Activated naive CD4-positive, alpha-beta T cell treated with anti-CD3 and anti-CD28 coated beads, Interleukin-2, amount 50 U/mL, for 72 hours (primary cell): ENCODE measurements at places on chromosomes 11 and 22. TPM values are rescaled to one million over a fixed set of nuclear protein-coding genes. Genes with fewer than 3 reads are reported as not detected.
A peak's percentile ranks its signal among the peaks of the same experiment; 100 is the strongest.

The OR52N1 gene
- 0.58 TPM for total RNA-seq

The CTSW gene
- 2.2 TPM for total RNA-seq

The GAL3ST1 gene
- total RNA-seq: 0.70 TPM

The CHRNA10 gene
- total RNA-seq: 0.57 TPM

The DEPDC7 gene
- total RNA-seq: 5.5 TPM

The TRIM51 gene
- total RNA-seq: not detected

The E2F8 gene
- 24.8 TPM for total RNA-seq

The ELMOD1 gene
- not detected for total RNA-seq

The OR5B21 gene
- 0.66 TPM for total RNA-seq

GRCh38 chr11:68840661-68841653, 759 bp downstream of the CPT1A start:
- peak; percentile 45 for DNase-seq

DNA sequence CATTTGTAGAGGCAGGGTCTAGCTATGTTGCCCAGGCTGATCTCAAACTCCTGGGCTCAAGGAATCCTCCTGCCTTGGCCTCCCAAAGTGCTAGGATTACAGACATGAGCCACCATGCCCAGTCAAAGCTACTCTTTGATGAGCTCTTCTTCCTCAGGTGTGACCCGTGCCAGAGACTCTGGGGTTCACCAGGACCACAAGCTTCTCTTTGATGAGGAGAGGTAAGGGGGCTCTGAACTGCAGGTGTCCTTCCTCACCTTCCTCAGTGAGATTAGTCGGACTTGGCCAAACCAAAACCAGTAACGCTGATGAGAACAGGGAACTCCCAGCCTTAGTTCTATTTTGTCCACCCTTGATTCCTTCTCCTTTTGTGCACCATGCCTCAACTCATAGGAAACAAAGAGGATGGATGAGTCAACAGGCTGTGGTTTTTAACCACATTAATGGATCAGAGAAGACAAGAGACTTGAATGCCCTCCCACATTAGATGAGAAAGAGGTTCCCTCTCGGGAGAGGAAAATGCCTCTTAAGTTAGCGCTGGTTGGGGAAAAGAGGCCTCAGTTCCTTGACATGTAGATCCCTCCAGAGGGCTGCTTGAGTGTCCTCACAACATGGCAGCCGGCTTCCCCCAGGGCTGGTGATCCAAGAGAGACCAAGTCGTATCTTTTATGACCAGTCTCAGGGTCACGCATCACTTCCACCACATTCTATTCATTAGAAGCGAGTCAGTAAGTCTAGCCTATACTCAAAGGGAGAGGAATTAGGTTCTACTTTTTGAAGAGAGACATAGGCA, 25.7 kb upstream of the CTR9 start:
- DNase-seq: peak; percentile 62

DNA sequence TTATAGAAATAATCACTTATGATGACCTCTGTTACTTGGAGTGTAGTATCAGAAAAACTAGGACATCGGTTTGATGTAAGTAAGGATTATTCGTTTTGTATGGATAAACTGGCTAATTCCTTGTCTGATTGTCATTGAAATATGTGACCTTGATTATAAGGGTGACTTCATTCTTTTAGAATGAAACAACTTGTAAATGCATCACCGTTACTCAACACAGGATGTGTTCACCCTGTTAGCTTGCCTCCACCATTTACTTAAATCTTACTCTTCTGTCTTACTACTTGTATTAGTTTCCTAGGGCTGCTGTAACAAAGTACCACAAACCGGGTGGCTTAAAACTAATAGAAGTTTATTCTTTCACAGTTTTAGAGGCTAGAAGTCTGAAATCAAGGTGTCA, 7.9 kb downstream of the SFI1 start:
- DNase-seq: no peak

GRCh38 chr11:24900960-24901549, 404.2 kb downstream of the LUZP2 start:
- no peak for DNase-seq

- no peak for DNase-seq
These were observed 9.4 kb upstream of the EI24 start for GRCh38 chr11:125559888-125560287.

DNA sequence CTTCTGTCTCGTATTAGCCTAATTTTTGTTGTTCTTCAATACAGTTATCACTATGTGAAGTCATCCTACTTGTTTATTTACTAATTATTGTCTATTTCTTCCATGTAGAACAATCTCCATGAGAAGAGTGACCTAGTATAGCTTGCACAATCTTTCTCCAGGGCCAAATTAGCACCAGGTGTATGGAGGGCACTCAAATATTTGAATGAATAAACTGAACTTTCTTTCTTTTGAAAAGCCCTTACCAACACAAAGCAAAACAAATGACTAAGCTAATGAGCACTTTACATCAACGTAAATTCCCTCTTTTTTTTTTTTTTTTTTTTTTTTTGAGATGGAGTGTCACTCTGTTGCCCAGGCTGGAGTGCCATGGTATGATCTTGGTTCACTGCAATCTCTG, 34.2 kb downstream of the ABTB2 start:
- DNase-seq: no peak

DNA sequence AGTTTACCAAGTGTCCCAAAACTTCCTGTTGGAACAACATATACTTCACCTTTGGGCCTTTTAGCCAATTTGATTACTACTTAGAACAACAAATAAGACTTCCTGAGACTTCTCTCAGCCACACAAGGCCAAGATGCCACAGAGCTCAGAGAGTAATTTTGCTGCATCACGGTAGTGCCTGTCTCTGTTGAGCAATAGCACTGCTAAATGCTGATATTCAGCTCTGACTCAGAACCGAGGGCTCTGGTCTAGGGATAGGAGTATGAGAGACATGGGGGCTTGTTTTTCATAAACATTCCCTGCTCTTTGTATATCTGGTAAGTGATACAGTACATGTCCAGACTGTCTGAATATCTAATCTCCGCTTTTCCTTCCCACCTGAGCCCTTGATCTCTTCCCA, 260.4 kb upstream of the ARHGAP20 start:
- no peak for DNase-seq

GRCh38 chr11:70089631-70090030, 11.5 kb downstream of the ANO1 start:
- DNase-seq: no peak

DNA sequence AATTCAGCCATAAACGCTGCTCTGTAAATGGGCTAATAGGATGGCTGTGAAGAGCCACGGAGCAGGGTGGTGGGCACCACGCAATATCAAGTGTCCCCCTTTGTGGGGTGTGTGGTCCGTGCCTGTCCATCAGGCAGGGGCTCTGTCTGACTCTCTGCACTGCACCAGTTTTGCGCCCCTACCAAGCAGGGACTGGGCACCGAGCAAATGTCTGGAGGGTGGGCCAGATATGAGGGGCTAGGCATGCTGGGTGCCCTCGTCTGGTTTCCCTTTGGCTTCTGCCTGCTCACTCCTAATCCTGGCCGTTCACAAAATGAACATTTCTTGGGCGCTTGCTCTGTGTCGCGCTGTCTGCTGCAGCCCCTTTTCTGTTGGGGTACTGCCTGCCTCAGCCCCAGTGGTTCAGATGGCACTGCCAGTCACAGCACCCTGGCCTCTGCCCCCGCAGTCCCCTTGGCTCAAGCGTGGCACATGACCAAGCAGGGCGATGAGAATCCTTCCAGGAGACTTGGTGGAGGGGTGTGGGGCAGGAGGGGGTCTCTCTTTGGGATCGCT, 37.1 kb upstream of the CELSR1 start:
- DNase-seq: no peak

- DNase-seq: no peak
These were observed 47.0 kb upstream of the ACCSL start for GRCh38 chr11:44000731-44001130.

DNA sequence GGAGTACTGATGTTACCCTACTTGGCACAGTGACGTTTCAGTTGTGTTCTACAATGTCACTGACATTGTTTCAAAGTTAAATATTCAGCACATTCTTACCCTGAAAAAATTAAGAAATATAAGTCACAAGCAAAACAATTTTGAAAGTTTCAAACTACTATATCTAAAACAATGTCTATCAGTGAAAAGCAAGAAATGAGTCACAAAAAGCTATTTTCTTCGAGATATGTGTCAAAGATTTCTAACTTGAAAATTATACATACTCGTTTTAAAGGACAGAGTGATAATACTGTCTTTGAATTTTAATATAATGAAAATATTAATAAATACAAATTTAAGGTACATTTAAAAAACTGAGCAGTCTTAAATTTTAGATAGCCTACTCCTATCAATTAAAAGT, 42.9 kb downstream of the RDX start:
- no peak for DNase-seq

GRCh38 chr11:126776119-126776518, 224.5 kb downstream of the KIRREL3 start:
- DNase-seq: no peak

- no peak for DNase-seq
These were observed 39.4 kb downstream of the CEP57 start for GRCh38 chr11:95829580-95830259.

DNA sequence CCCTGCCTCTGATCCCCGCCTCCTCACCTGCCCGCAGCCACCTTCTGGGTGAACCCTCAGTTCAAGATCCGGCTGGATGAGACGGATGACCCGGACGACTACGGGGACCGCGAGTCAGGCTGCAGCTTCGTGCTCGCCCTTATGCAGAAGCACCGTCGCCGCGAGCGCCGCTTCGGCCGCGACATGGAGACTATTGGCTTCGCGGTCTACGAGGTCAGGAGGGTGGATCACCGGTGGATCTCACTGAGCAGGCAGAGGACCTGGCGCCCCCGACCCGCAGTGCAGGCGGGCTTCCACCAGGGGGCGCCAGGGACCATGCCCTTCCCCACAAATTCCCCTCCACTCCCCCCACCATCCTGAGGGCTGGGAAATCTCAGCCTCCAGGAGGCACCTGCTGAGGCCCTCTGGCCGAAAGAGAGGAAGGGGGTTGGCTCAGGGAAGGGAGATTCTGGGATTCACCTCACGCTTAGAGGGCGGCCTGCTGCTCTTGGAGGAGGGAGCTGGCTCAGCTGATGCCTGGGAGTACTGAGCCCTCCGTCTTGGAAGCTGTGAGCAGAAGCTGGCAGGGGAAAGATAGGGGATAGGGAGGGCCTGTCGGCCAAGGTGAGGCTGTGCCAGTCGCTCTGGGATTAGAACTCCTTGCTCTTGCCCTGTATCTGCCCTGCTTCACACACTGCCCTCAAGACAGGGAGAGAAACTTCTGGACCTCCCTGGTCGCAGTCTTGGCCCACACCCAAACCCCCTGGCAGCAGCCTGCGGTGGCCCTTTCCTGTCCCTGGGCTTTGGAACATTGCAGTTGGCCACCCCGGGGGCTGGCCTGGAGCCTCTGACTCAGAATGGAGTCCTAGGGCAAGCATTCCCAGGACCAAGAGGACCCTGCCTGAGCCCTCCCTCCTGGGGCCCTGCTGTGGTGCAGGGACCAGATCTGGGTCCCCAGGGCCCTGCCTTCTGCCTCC, 23.2 kb downstream of the CAPN1 start:
- peak; percentile 71 for DNase-seq

DNA sequence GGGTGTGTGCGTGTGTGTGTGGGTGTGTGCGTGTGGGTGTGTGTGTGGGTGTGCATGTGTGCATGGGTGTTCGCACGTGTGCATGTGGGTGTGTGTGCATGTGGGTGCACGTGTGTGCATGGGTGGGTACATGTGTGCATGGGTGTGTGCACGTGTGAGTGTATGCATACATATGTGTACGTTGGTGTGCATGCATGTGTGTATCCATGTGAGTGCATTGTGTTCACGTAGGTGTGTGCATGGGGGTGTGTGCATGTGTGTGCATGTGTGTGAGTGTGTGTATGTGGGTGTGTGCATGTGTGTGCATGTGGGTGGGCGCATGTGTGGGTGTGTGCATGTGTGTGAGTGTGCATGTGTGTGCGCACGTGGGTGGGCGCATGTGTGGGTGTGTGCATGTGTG, 19.9 kb upstream of the APOBEC3A start:
- DNase-seq: no peak

- DNase-seq: no peak
These were observed 14.0 kb downstream of the GRAMD4 start for GRCh38 chr22:46634011-46634699.

- DNase-seq: no peak
These were observed 29.5 kb downstream of the TEF start for GRCh38 chr22:41411021-41411851.

DNA sequence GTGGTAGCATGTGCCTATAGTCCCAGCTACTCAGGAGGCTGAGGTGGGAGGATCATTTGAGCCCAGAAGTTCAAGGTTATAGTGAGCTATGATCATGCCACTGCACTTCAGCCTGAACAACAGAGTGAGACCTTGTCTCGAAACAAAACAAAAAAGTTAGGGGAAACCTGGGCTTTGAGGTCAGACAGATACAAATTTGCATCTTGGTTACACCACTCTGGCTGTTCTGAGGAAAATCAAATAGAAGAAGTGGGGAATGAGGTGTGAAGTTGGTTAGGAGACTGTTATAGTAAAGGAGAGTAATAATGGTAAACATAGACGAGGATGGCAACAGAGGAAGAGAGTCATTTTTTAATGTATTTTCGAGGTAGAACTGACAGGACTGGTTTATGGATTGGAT, 62.6 kb downstream of the PPME1 start:
- DNase-seq: no peak

DNA sequence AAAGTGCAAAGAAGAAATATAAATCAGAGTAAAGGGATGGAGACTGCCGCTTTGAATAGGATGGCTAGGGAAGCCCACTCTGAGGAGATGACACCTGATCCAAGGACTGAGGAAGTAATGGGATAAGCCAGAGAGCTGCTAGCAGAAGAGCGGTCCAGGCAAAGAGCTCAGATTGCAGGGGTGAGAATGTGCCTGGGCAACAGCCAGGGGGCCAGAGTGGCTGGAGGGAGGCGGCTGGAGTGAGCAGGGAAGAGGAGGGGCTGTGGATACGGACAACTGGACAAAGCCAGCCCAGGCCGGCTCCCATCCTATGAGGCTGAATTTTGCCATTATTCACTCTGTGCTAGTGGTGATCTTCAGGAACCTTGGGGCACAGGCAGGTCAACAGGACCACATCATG, 360.3 kb upstream of the SYN3 start:
- no peak for DNase-seq

GRCh38 chr22:45242778-45243191, 2.1 kb upstream of the KIAA0930 start:
- no peak for DNase-seq

- no peak for DNase-seq
These were observed 5.8 kb downstream of the OMP start for GRCh38 chr11:77108436-77108835.

GRCh38 chr11:96643173-96643572, 253.4 kb downstream of the JRKL start:
- no peak for DNase-seq

- no peak for DNase-seq
These were observed 79.9 kb downstream of the WNT7B start for GRCh38 chr22:45896964-45897538.
